ENCODE measurements at places on chromosomes 6 and 20.

GRCh38 chr6:64301307-64302236, 666.0 kb downstream of the PHF3 start:
- DNase-seq = no peak

DNA sequence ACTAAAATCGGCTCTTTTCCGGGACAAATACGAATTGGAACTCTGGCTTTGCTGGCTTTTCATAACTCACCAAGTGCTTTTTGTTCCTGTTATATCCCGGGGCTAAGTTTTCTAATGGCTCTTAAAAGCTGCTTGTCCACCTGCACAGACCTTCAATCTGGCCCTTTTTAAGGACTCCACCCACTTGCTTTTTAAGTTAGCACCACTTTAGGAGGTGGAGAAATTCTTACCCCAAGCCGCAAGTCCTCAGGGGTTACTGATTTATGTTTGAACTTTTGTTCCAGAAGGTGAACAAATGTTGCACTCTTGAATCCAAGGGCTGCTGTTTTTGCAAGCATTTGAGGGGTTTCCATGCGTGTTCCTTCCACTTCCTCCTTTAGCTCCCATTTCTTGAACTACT, 37.8 kb downstream of the FAM184A start:
- no peak for DNase-seq

GRCh38 chr6:170043150-170043819, 247.6 kb downstream of the DLL1 start:
- DNase-seq = no peak

- no peak for DNase-seq
These were observed 91.4 kb downstream of the CDH26 start for GRCh38 chr20:60049601-60050000.

DNA sequence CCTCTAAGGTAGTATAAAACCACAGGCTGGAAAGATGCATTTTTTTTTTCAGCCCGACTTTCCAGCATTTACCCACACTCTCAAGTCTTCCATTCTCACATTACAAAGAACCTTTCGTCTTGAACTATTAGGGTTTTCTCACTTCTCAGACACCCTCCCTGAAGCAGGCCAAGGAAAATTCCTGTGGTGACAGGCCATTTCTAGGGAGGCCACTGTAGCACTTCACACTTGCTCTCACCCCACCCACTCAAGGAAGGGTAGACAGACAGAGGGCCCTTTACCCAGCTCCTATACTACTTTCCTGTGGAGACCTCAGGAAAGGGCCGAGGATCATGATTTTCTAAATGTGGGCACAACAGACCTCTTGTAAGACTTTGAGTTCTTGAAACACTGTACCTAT, 27.7 kb downstream of the KCNS1 start:
- DNase-seq = no peak

- DNase-seq = no peak
These were observed 87.5 kb downstream of the MEI4 start for GRCh38 chr6:77740380-77740779.

GRCh38 chr6:146289816-146290588, 253.6 kb upstream of the RAB32 start:
- no peak for DNase-seq

- no peak for DNase-seq
These were observed 26.1 kb upstream of the TINAG start for GRCh38 chr6:54282186-54282585.

GRCh38 chr6:82143041-82143481, 104.5 kb downstream of the IBTK start:
- DNase-seq = no peak

GRCh38 chr6:37354526-37355384, 972 bp downstream of the RNF8 start:
- no peak for DNase-seq

Measured in stimulated activated CD8-positive, alpha-beta memory T cell treated with anti-CD3 and anti-CD28 coated beads, Interleukin-12 subunit alpha, Interleukin-12 subunit beta, amount 100 ng/mL, for 1 hour (primary cell).